ENCODE measurements at places on chromosomes 3 and 15.

DNA sequence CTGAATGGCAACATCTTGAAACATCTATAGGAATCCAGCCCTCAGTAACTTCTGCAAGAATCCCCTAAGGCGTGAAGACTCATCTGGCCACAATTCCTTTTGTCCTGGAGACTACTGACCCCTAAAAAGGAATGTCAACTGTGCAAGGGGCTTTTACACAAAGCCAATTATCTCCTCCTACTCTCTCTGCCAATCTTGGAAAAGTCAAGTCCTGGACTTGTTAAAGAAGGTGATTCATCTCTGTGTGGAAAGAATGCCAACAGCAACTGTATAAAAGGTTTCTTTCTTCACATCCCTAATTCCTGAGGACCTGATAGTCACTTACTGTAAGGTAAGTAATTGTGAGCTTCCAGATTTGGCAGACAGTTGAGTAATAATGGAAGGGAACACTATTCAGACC, 22.3 kb downstream of the THRB start:
- no peak for DNase-seq

DNA sequence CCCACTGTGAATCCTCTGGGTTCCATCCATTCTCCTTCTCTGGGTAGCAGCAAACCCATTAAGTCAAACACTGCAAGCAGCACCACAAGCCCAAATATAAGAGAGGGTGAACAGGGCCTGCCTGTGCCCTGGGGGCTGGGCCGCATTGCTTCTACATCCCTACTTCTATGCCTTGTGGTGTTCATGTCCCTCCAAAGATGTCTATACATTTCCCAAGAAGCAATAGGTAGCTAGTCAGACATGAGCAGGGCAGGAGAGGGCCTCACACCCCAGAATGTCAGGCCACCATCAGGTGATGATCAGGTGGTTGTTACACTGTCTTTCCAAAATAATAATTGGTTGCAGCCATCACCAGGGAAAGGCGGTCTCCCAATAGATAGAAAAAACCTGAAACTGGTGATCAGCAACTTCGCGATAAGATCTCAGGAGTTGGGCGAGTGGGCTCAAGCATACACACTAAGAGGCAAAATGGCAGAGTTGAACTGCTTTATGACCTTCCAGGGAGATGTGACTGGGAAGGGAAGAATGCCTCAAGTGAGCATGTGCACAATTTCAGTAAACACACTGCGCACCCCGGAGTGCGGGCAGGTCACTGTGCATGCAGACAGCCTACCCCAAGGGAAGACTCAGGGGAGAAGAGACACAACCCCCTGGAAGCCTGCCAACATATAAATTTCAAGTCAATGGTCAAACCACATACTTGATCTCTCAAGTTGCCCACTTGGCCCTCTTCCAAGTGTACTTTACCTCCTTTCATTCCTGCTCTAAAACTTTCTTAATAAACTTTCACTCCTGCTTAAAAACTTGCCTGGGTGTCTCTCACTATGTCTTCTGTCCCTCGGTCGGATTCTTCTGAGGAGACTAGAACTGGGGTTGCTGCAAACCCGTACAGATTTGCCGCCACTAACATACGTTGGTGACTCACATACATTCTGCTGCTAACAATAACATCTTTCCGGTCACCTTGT, 39.9 kb downstream of the KLF15 start:
- no peak for DNase-seq

- DNase-seq: no peak
Observed at GRCh38 chr15:63109920-63110319, 11.7 kb upstream of the LACTB start.

- no peak for DNase-seq
Observed at GRCh38 chr3:69776289-69776688, 37.0 kb downstream of the MITF start.

GRCh38 chr3:28042095-28042635, 199.3 kb upstream of the CMC1 start:
- no peak for DNase-seq

DNA sequence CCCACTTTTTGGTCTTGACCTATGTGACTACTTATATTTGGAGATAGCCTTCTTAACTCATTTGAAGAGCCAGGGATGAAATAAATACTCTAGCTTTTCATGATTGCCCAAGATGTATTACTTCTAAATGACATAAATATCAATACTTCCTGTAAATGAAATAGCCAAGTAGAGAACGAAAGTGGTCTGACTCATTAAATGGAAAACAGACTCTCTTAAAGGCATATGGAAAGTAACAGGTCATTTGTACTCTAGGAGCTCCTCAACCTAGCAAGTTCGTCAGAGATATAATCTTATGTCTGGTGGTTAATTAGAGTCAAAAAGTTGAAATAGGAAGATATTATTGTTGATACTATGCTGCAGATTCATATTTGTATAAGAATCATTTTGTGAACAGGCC, 1105.4 kb downstream of the TUSC7 start:
- no peak for DNase-seq

DNA sequence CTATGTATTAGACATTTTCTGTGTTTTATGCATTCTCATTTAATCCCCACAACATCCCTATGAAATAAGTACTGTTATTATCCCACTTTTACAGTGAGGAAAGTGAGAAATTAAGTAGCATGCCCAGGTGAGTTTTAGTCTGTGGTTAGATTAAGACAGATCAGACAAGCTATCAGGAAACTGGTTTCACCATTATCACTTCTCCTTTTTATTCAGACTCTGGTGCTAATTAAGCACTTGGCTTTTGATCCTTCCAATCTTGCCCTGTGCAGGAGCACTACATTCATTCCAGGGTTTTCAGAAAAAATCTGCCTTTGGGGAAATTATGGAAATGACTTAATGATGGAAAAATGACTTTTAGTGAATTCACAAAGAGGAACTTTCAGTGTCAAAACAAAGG, 115.2 kb downstream of the TMEM108 start:
- no peak for DNase-seq

- DNase-seq: no peak
Observed at GRCh38 chr3:134018406-134018805, 11.3 kb downstream of the SLCO2A1 start.

- DNase-seq: no peak
Observed at GRCh38 chr3:9399337-9399703, 1.9 kb downstream of the SETD5 start.

DNA sequence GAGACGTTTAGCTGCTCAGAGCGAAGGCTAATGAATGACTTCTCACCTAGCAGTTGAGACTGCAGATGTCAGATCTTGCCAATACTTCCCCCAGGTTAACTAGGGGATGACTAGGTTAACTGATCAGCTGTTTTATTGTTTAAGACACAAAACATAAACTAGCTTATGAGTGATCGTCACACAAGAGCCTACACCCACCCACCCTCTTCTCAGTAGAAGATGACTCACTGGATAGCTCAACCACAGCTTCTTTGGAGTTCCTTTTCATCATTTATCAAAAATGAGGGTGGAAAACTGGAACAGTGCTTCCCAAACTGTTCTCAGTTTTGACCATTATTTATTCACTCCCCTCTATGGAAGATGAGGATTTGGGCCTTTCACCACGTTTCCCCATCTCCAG, 25.2 kb downstream of the GASK1A start:
- DNase-seq: no peak

- no peak for DNase-seq
Observed at GRCh38 chr3:24352893-24353553, 141.6 kb downstream of the THRB start.

DNA sequence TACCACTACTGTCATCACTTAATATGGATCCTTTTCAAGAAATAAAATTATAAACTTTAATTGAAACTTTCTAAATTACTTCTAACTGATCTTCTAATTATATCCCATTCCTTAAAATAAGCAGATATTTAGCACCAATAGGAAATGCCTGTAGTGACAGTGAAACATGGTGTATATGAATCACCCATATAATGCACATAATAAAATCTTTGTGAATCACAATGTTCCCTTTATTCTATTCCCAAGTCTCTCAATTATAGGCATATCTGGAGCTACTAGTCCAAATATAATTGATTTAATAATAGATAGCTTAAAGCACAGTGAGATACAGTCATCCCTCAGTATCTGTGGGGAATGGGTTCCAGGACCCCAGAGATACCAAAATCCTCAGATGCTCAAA, 490.3 kb downstream of the NLGN1 start:
- no peak for DNase-seq

DNA sequence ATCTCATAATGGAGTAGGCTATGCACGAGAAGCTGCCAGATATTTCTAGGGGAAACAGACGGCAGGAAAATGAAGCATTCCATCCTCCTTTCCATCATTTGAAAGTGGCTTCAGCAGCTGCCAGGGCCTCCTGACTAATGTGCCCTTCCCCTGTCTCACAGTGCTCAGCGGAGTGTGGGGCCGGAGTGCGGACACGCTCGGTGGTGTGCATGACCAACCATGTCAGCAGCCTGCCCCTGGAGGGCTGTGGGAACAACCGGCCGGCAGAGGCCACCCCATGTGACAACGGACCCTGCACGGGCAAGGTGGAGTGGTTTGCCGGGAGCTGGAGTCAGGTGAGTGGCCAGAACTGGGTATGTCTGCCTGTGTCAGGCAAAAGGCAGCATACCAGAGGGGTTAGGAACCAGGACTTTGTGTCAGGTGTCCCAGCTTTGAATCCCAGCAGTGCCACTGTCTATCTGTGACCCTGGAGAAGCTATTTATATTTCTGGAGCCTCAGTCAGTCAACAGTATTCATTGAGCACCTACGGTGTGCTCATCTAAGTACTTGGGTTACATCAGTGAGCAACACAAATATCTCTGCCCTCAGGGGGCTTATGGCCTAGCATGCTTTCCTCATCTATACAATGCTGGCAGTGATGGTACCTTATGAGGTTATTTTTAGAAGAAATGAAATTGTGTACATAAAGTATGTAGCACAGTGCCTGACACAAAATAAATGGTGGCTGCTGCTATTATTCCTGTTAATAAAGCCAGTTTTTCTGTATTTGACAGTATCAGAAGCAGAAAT, 52.4 kb upstream of the NR2E3 start:
- no peak for DNase-seq

DNA sequence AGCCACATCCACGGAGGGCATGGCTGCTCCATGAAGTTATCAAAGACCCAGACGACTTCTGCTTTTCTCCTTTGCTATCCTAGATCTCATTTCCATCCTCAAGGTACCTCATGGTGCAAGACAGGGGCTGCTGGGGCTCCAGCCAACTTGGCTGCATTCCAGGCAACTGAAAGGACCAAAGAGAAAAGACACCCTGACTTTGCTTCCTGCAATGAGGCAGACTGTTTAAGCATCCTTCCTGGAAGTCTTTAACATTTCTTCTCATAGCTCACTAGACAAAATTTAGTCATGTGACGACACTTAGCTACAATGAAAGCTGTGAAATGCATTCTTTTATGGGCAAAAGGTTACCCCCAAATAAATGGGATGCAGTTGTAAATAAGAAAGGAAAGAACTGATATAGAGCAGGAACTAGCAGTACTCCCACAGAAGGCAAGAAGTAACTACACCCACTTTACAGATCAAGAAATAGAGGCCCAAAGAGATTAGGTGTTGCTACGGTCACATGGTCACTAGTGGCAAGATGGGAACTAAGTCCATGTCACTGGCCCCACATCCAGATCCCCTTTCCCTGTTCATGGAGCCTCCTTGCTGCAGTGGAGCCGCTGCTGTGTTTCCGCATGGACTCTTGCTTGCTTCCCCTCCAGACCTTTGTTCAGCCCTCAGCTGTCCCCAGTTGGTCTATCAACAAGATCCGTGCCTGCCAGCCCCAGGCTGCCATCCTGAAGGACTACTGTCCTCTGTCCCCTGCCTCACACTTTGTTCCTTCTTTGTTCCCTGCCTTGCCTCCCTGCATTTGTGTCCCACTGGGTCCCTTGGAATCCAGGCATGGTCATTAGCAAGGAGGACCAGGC, 107.0 kb downstream of the XXYLT1 start:
- DNase-seq: no peak

GRCh38 chr3:28972921-28973320, 307.9 kb upstream of the RBMS3 start:
- DNase-seq: no peak

DNA sequence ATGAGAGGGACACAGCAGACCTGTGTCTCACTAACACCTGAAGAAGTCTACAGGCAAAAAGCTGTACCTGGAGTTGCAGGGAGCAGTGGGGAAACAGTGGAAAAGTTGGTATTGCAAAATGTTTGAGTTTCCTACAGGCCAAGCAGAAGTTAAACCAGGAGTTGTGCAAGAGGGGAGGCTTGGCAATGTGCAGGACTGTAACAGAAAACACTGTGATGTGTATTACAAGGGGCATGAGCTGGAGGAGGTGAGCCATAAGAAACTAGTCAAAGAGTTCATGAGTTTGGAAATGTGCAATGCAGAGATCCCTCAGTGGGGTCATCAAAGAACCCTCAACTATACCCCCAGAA, 47.1 kb upstream of the SERPINI2 start:
- DNase-seq: no peak

DNA sequence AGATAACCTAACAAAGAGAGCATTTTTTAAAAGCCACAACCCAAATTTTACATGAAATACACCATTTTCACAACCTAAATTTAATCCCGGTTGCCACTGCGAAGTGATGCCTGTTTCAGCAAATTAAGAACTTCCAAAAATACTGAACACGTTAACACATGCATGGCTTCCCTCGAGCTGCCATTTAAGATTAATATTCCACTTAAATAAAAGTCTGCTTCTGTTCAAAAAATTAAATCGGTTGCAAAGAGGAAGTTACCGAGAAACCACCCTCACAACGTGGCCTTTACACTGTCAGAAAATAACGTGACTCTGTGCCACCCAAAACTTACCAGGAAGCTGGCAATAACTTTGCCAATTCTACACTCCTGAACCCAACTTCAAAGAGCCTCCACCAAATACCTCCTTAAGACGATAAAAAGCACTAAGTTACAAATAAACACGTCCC, 1.2 kb downstream of the TBL1XR1 start:
- no peak for DNase-seq

- DNase-seq: no peak
Observed at GRCh38 chr3:127209155-127209839, 16.4 kb downstream of the PRR23E start.

DNA sequence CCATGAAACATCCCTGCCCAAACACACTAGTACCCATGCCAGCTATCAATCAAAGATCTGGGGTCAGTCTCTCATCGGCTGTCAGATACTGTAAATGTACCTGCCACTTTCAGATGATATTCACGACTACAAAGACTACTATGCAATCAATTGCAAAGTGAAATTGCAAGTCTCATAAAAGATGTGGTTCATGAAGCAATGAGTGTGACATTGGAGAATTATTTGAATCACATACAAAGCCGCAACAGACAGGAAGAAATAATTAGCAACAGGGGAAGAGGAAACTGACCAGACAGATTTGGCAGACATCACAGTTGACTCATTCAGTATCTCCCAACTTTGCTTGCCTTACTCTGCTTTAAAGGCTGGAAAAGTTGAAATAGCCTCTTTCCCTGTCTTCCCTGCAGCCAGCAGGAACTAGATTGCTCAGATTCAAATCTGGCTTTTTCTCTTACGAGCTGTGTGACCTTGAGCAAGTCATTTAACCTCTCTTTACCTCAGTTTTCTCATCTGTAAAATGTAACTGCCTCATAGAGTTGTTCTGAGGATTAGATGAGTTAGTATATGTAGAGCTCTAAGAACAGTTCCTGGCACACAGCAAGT, 95.7 kb upstream of the C3orf80 start:
- no peak for DNase-seq

Measured in NCI-H2171 (cell line).